ENCODE measurements at places on chromosomes 7 and 10.
A peak's percentile ranks its signal among the peaks of the same experiment; 100 is the strongest.

DNA sequence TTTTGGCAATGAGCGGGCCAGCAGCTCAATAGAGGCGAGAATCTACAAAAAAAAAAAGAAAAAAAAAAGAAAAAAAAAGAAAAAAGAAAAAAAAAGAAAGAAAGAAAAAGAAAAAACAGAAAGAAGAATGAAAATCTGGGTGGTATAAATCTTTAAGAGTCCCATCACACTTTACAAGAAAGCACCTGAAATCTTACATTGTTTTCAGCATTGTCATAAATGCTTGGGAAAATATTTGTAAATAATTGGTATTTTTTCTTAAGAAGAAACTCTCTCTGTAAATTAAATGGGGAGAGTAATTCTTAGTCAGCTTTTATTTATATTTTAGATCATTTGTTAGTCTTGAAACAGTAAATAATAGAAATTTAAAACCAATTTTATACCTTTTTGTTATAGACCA lies 38.2 kb downstream of the NDUFB2 start:
- DNase-seq, result no peak

GRCh38 chr7:123004931-123005330 lies 9.4 kb upstream of the TAS2R16 start:
- no peak for DNase-seq

DNA sequence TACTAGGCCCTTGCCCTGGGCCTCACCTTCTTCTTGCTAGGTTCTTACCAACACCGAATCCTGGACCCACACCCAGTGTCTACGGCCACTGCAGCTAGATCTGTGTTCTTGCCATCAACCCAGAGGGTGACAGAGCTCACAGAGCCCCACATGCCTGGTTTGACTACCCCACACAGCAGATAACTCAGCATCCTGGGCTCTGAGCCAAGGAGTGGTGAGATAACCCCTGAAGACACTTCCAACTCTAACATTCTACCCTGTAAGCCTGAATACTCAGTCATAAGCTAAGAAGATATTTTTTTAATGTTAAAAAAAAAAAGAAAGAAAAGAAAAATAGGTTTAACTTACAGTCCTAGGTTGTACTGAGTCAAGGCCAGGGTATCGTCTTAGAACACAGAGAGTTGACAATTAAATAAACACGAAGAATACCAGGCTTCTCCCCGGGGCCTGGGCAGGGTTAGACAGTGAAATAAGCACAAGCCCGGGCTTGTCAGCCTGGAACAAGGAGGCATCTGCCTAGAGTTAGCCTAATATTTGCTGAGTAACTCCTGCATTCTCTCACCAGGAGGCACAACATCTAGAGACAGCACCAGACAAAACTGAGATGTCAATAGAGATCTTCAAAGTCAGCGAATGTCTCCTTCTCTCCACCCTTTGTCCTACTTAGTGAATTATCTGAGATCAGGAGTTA lies 556.5 kb upstream of the LRRN3 start:
- no peak for DNase-seq

- no peak for DNase-seq
These were observed 57.9 kb downstream of the AFAP1L2 start for GRCh38 chr10:114346176-114347031.

DNA sequence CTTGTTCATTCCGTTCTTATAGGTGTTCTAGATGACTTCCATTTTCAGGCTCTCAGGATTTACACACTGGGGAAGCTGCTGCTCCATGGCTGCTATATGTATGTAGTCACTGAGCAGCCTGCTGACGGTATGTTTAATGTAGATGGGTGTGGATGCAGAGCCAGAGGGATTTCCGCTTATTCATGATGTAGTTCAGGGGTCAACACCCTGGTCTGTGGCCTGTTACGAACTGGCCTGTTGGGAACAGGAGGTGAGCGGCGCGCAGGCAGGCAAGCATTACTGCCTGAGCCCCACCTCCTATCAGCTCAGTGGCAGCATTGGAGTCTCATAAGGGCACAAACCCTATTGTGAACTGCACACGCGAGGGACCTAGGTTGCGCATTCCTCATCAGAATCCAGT lies 33.9 kb downstream of the DNAJB6 start:
- no peak for DNase-seq

- DNase-seq, result peak; percentile 39
These were observed at the start of gene FBXW4 for GRCh38 chr10:101694674-101695403. FBXW4 (minus strand) TSS chr10:101695170; CDS start chr10:101695105, 65 bp downstream.

- DNase-seq, result no peak
These were observed 262.7 kb downstream of the CELF2 start for GRCh38 chr10:11280187-11280932.

- no peak for DNase-seq
These were observed 16.3 kb downstream of the MINDY4 start for GRCh38 chr7:30787486-30787885.

Measured in stimulated activated CD4-positive, alpha-beta T cell treated with anti-CD3 and anti-CD28 coated beads, Interleukin-1b, Interleukin-23, amount 100 ng/mL, for 1 hour (primary cell).